ENCODE measurements at places on chromosomes 16 and 17. TPM values are rescaled to one million over a fixed set of nuclear protein-coding genes. Genes with fewer than 3 reads are reported as not detected.

Gene MFAP4
- 3.8 TPM for total RNA-seq

Gene PIGS
- 50.6 TPM for total RNA-seq

Gene CWC25
- total RNA-seq, result 13.1 TPM

DNA sequence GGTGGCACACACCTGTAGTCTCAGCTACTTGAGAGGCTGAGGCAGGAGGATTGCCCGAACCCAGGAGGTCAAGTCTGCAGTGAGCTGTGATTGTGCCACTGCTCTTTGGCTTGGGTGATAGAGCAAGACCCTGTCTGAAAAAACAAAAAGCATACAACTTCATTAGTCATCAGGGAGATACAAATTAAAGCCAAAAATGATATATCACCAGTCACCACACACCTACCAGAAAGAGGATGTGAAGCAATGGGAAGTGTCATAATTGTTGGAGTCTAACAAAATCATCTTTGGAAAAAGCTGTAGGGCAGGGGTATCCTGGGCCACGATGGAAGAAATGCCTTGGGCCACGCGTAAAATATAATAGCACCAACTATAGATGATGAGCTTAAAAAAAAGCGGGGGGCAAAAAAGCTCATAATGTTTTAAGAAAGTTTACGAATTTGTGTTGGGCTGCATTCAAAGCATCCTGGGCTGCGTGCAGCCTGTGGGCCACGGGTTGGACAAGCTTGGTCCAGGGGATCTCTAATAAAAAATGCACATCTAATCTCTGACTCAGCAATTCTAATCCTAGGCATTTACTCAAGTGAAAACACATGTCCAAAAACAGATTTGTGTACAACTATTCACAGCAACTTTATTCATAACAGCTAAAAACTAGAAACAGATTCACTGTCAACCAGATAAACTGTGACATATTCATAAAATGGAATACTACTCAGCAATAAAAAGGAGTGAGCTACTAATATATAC, 65.9 kb downstream of the HIC1 start:
- no peak for DNase-seq

DNA sequence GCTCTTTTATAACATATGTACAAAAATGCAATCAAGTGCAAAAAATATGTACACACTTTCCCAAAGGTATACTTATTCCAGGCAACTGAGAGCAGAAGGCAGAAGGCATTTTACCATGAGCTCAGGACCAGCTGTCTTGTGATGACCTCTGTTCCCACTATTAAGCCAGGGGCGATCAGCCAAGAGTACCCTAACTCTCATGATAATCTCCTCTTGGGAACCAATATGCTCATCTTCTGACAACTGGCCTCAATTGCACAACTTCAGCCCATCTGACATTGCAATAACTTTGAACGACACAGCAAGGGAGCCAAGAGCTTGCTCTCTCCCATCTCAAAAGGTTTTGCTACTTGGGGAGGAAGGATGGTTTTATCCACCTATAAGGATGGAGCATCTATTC, 471.9 kb downstream of the HS3ST3B1 start:
- no peak for DNase-seq

GRCh38 chr16:64089697-64090096, 1032.2 kb downstream of the CDH11 start:
- no peak for DNase-seq

DNA sequence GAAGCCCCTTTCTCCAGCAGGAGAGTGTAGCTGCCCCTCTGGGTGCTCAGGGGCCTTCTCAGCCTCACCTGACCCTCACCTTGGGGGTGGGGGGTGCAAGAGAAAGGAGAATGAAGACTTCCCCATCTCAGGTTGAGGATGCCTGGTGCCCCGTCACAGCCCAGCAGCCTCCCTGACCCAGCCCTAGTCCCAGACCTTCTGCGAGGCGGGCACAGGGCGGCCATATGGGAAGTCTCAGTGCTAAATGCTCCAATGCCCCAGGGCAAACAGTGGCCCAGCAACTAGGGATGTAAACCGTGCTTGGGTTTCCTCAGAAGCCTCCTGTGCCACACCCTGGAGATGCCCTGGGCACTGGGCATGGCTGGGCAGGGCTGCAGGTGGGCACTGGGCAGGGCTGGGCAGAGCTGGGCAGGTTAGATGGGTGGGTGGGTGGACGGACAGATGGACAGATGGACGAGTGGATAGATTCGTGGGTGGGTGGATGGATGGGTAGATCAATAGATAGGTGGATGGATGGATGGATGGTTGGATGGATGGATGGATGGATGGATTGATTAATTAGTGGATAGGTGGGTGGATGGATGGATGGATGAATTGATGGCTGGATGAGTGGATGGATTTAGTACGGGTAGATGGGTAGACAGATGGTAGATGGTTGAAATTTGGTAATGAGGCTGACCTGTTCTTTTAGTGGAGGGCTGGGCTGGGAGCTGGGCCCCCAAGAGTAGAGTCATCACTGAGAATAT, 16.8 kb downstream of the TPSD1 start:
- DNase-seq, result no peak

DNA sequence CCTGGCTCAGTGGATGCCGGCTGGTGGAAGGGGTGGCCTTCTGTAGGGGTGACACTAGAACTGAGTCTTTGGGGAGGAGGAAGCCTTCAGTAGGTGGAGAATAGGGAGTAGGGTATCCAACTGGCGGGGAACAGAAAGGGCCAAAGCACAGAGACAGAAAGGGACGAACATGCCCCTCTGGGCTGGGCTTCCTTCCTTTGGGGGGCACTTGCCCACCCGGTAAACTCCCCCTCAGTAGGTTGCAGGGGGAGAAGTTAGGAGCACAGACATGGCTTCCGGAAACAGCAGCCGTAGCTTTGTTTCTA, 774 bp downstream of the ENGASE start:
- DNase-seq, result no peak

DNA sequence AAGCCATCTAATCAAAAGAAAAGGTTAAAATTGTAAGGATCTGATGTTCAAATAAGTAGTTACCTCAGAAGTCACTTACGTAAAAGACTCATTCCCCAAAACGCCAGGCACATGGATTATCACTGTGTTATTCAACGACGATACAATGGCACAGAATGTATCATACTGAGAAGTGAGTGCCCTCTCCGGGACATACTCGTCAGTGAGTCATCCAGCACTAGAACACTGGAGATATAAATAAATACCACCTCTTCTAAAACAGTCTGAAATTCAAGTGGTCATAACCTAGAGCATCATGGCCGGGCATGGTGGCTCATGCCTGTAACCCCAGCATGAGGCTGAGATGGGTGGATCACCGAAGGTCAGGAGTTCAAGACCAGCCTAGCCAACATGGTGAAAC, 24.9 kb downstream of the USP31 start:
- no peak for DNase-seq

DNA sequence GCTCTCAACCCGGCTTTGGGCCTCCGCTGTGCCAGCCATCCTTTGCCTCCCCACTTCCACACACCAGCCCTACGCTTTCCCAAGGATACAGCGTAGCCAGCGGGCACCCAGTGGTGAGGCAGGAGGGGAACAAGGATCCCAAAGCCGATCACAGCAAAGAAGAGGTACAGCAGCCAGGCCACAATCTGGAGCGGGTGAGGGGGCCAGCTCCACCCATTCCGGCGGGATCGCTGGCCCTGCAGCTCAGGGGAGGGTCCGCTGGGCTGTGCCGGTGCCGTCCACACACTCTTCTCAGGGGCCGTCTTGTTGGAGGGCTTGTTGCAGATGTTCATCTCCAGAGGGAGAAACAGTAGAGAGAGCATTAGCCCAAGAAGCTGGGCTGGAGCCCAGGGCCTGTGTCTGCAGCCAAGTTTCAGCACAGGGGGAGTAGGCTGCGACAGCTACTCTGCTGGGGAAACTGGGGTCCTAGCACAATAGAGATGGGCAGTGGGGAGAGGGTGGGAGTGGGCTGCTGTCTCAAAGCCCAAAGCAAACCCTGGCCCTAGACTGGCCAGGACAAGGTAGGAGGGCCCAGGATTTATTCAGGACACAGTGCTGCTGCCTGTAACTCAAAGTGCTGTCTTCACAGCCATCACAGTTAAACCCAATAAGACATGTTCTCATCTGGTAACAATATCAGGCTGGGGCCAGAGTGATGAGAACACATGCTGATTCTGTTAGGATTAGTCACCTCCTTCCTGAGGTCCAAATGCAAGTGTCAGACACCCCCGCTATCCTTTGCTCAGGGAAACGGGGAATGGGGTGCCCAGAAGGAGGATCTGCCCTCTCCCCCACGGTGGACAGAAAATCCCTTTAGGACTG, 9.9 kb downstream of the ZDHHC1 start:
- DNase-seq, result no peak

DNA sequence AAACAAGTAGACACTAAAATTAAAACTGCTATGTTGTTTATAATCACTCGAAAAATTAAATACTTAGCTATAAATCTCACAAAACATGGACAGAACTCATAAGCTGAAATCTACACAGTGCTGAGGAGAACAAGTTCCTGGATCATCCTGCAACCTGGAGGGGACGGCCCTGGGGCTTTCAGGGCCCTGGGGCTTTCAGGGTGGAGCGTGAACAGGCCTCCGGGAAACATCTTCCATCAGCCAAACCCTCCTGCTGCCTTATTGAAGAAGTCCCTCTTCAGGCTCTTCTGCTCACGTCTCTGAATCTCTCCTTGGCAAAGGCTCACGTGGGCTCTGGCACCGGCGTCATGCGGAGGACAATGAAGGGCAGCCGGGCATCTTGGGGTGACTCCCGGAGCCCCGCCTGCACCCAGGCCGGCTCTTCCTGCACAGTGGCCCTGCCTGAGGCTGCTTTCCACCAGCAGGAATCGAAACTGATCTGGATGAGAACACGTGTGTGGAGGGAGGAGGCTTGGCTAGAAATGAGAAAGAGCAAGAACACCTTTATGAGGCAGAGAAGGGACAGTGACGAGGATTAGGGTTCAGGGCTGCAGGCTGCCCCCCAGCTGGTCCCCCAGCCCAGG, 127.3 kb downstream of the CDRT15L2 start:
- DNase-seq, result no peak

GRCh38 chr16:58160855-58161254, 31.7 kb upstream of the CFAP20 start:
- no peak for DNase-seq

Data from H1 (cell line).